T-helper 2 cell (primary cell): ENCODE measurements at places on chromosomes 16 and 17.
A peak's percentile ranks its signal among the peaks of the same experiment; 100 is the strongest.

DNA sequence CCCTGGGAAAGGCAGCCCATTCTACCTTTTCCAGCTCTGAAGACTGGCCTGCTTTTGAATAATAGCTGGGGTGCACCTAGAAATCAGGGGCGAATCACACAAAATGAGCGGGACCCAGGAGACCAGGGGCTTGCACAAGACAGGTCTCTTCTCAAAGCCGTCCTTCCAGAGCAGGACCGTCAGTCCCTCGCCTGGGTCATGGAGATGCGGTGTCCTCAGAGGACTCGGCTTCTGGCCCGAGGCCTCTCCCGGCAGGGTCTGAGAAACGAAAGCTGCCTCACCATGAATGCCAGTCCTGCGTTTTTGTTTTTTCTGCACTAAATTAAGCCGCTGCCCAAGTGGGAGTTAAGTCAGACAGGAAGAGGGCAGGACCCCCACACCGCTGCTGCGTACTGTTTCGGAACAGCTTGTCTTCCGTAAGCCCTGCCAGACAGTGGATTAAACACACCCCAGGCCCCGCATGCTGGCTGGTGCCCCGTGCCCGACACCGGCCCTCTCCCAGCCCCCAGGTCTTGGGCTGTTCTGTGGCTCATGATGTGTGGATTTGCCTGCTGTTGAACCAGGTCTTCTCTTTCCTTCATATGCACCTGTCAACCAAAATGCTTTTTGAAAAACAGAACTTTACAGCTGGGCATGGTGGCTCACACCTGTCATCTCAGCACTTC, 142.1 kb upstream of the RPH3AL start:
- DNase-seq = no peak

- DNase-seq = no peak
Measured at GRCh38 chr16:10033556-10033955, 148.7 kb downstream of the GRIN2A start.

DNA sequence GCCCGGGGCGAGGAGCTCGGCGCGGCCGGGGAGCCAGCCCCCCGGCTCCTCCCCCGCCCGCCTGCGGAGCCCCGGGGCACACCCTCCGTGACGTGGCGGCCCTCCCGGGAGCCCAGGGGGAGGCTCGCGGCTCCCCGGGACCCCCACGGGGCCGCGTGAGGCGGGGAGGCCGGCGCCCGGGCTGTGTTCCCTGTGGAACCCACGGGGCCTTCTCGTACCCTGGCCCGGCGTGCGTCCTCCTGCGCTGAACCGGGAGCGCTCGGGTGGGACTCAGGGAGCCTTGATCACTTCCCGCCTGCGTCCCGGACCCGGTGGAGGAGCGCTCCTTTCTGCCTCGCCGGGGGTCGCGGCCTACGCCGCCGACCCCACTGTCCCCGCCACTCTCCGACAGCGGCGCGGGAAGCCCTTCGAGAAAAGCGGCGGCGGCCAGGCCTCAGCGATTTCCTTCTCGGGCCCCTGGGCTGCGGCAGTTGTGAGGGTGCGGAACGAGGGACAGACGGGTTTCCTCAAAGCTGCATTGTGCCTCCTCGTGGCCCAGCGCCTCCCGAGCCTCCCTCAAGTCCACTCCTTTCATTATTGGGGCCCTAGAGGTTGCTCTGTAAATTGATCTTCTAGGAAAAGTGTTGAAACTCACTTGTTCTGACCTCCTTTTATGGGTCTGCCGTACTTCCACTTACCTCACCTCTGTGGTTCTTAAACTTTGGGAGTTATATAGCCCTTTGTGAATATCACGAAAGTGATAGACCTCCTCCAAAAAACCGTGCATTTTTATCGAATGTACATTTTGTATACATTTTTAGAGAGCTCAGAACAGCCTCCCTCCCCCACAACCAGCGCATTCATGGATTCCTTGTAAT, 597 bp downstream of the LIG3 start:
- peak; percentile 64 for DNase-seq

GRCh38 chr17:8820311-8821010, 21.3 kb upstream of the MFSD6L start:
- DNase-seq = no peak

GRCh38 chr17:78974635-78975591, 4.8 kb downstream of the LGALS3BP start:
- DNase-seq = no peak

DNA sequence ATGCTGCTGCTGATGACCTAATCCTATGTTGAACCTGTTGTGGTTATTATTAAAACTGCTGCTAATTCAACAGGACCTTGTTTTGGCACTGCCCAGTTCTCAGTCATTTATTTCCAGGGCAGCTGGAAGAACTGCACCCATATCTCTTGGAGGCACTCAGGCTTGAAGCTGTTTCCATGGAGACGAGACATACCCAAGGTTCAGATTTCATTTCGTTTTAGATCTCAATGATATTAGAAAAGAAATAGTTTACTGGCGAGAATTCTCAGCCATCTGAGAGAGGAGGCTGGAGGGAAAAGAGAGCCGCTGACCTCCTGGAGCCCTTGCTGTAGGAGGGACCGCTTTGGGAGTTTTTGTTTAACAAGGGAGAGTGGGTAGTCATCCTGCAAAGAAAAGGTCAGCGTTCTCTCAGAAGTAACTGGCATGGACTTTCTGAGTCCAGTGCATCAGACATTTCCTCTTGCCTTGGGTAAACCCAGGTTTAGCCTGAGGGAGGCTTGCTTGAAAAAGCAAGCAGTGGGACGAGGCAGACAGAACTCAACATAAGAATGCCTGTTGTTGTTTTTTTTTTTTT, 75.4 kb downstream of the YPEL2 start:
- no peak for DNase-seq

DNA sequence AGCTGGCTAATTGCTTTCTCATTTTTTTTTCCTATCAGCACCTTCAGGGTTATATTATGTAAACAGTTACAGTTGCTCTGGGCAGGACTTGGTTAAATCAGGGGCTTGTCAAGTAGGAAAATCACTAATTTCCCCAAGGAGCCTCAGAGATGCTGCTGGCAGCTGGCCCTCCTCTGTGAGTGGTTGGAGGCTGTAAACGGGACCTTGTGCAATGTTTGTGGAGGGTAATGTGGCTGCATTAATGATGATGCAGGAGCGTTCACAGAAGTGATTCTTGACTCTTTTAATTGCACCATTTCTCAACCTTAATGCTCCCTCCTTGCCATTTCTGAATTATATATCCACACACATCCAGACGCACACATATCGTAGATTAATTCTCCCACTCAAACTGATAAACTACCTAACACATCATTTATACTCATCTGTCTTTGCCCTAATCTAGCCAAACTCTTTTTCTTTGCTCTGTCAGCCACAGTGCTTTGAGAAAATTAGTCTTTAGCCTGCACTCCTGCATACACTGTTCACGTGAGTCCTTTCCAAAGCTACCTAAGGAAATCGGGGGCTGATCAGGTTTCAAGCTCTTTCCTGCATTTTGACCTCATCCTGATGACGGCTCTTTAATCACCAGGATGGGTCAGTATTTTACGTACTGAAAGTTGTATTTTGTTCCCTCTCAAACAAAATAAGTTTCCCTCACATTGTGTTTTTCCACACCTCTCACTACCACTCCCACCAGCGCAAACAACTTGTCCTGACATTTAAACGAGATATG, 154.4 kb upstream of the PIRT start:
- no peak for DNase-seq

DNA sequence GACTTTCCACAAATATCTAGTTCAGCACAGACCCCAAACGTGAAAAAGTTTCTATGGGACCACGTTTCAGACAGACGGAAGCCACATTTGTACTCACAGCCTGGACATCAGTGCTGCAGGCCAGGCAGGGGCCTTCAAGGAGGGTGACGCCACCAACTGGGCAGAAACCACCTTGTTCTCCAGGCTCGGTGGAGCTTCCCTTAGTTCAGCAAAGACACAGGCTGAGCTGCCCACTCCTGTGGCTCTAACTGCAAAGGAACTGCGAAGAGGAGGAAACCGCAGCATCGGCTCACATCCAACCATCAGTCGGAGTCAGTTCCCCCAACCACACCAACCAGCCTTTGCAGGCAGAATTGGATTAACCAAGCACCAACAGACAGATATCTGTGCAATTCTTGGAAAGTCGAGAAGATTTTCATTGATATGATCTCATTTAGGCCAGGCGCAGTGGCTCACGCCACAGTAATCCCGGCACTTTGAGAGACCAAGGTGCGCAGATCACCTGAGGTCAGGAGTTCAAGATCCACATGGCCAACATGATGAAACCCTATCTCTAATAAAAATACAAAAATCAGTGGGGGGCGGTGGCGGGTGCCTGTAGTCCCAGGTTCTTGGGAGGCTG, 73.3 kb upstream of the CNEP1R1 start:
- no peak for DNase-seq

- no peak for DNase-seq
Measured at GRCh38 chr17:17700251-17700969, 19.2 kb downstream of the RAI1 start.

GRCh38 chr17:80395402-80396151, 19.4 kb upstream of the ENDOV start:
- DNase-seq = no peak

- DNase-seq = no peak
Measured at GRCh38 chr17:64496348-64496785, 487 bp downstream of the POLG2 start.

DNA sequence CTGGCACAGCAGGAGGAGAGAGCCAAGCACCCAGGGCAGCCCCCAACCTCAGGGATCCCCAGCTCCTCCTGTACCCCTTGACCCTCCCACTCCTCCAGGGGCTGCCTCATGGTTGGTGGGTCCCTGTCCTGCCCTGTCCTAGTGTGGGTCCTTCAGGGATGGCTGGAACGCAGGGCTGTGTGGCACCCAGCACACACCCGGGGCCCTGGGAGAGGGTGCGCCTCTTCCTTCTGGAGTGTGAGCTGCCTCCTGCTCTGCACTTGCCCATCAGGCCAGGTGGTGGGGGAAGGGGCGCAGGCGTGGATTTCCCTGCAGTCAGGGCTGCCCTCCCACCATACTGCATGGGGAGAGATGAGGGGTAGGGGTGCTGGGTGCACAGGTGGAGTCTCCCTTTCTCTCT, 42.6 kb downstream of the SOCS1 start:
- no peak for DNase-seq

GRCh38 chr17:58710948-58711552, 18.6 kb downstream of the RAD51C start:
- DNase-seq = no peak

GRCh38 chr16:15960124-15960971, 10.9 kb downstream of the ABCC1 start:
- DNase-seq = no peak
